CD4-positive, alpha-beta memory T cell (primary cell): ENCODE measurements at places on chromosomes 2 and 18. TPM values are rescaled to one million over a fixed set of nuclear protein-coding genes. Genes with fewer than 3 reads are reported as not detected.
A peak's percentile ranks its signal among the peaks of the same experiment; 100 is the strongest.

GRCh38 chr18:10201659-10202058 is 252.8 kb upstream of the APCDD1 start:
- H3K27ac ChIP-seq = no peak overlapping the region
- no peaks in the 10 kb centered on the region for H3K4me1 ChIP-seq
- H3K27me3 ChIP-seq = no peaks in the 10 kb centered on the region
- no peaks in the 10 kb centered on the region for H3K36me3 ChIP-seq
- DNase-seq = no peak

Gene RAPH1
- total RNA-seq = 2.6 TPM

Gene TMEM169
- 5.1 TPM for total RNA-seq

DNA sequence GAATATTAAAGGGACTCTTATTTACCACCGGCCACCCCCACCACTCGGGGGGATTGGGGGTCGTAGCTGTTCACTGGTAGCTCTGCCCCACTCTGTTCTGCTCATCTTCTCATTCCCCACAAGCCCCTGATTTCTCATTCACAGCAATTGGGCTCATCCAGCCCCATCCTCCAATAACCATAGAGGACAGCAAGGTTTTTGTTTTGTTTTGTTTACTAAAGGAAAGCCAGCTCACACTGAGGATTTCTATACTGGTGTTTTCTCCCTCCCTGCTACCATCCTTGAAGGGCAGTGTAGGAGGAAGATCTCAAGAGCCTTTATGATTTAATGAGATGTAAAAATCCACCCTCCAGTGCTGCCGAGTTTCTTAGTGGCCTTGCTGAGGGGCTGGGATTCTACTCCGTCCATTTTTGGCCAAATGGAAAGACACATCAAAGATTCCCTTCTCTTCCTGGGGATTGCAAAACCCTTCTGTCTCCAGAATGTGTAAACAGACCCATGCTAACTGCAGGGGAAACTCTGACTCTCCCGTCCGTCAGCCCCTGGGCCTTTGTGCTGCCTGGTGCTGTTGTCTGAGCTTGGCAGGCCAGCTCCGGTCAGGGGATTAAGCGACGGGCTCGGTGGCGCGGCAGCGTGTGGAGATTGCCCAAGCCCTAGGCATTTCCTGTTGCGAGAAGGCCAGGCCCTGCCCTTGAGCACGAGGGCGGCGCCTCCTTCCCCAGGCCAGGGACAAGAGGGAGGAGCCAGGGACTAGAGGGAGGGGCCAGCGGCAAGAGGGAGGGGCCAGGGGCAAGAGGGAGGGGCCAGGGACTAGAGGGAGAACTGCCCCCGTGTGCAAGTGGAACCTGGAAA is 165.0 kb downstream of the ANTXR1 start:
- no peaks in the 10 kb centered on the region for H3K27me3 ChIP-seq
- H3K4me1 ChIP-seq = no peaks in the 10 kb centered on the region
- no peak overlapping the region for H3K4me3 ChIP-seq
- DNase-seq = no peak

Gene MATN3
- total RNA-seq = not detected

- DNase-seq = no peak
- H3K27me3 ChIP-seq = no peaks in the 10 kb centered on the region
- H3K27ac ChIP-seq = no peak overlapping the region
- H3K4me3 ChIP-seq = no peak overlapping the region
- no peaks in the 10 kb centered on the region for H3K36me3 ChIP-seq
These were observed 197.9 kb downstream of the LNPK start for GRCh38 chr2:175804122-175804521.

Gene CENPA
- total RNA-seq = 0.32 TPM

DNA sequence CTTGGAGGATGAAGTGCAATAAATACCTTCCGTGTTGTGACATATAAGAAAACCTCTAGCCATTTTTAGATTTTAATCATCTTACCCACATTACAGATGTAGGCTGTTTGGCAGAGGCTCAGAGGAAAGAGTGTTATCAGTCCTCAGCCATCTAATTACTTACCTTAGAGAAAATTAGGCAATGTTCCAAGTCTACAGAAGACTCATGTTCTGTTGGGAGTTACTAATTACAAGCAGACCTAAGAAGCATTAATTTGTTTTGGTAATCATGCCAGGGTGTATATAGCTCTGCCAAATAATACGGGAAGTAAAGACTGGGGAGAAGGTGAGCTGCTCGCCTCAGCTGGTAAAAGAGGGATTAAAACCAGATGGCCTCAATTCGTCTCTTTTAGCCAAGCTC is 125.8 kb upstream of the PGAP1 start:
- peaks cover 28% of the 10 kb centered on the region for H3K36me3 ChIP-seq
- no peaks in the 10 kb centered on the region for H3K27me3 ChIP-seq
- H3K4me3 ChIP-seq = no peak overlapping the region
- no peak for DNase-seq
- no peak overlapping the region for H3K27ac ChIP-seq

Gene RTP5
- not detected for total RNA-seq

GRCh38 chr18:48997985-48998831 is 47.4 kb upstream of the SMAD7 start:
- H3K36me3 ChIP-seq = no peaks in the 10 kb centered on the region
- H3K27me3 ChIP-seq = no peaks in the 10 kb centered on the region
- H3K4me3 ChIP-seq = no peak overlapping the region
- no peak for DNase-seq
- peaks cover 26% of the 10 kb centered on the region for H3K4me1 ChIP-seq
- no peak overlapping the region for H3K27ac ChIP-seq

DNA sequence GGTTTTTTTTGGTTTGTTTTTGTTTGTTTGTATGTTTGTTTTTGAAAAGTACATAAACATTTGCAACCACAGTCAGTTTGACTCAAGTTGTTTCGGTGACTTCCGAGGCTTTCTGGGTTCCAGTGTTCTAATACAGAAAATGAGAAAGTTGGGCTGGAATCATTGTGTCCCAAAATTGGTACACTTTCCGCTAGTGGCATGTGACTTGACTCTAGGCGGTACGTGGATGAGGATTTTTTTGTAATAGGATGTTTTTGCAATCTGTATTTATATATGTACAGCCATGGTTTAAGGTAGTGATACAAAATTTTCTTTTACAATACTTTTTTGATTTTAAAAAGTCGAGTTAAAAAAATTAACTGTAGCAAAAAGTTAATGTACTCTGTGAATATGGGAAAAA is 1.7 kb downstream of the MFF start:
- peaks cover 30% of the 10 kb centered on the region for H3K4me1 ChIP-seq
- no peaks in the 10 kb centered on the region for H3K27me3 ChIP-seq
- DNase-seq = no peak
- no peak overlapping the region for H3K4me3 ChIP-seq
- no peaks in the 10 kb centered on the region for H3K36me3 ChIP-seq

Gene MPP4
- total RNA-seq = not detected

- no peak overlapping the region for H3K27ac ChIP-seq
- no peaks in the 10 kb centered on the region for H3K4me1 ChIP-seq
- DNase-seq = no peak
- H3K4me3 ChIP-seq = no peak overlapping the region
- H3K27me3 ChIP-seq = no peaks in the 10 kb centered on the region
These were observed 56.6 kb downstream of the CLHC1 start for GRCh38 chr2:55175254-55176093.

Gene DNER
- total RNA-seq = not detected

GRCh38 chr2:20076757-20077156 is 25.3 kb upstream of the LAPTM4A start:
- H3K27ac ChIP-seq = no peak overlapping the region
- no peak for DNase-seq
- H3K27me3 ChIP-seq = no peaks in the 10 kb centered on the region
- no peaks in the 10 kb centered on the region for H3K36me3 ChIP-seq
- H3K4me3 ChIP-seq = no peak overlapping the region

GRCh38 chr2:185608799-185609198 is 129.8 kb upstream of the FSIP2 start:
- H3K27me3 ChIP-seq = no peaks in the 10 kb centered on the region
- no peaks in the 10 kb centered on the region for H3K4me1 ChIP-seq
- no peaks in the 10 kb centered on the region for H3K36me3 ChIP-seq
- H3K4me3 ChIP-seq = no peak overlapping the region
- H3K27ac ChIP-seq = no peak overlapping the region

DNA sequence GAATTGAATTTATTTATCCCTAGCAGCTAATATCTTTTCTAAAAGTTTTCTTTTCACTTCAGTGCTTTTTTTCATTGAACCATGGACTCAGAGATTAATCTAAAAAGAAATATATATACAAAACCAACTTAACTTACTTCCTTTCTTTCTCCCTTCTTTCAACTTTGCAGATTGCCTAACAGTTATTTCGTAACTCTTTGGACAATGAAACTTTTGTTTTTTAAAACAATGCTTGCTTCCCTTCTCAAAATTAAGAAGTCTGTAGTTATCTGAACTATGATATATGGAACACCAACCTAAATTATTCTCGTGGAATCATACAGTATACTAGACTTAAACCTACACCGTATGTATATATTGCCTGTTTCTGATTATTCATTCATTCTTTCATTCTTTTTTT is 62.9 kb downstream of the MIB1 start:
- no peaks in the 10 kb centered on the region for H3K27me3 ChIP-seq
- no peak overlapping the region for H3K4me3 ChIP-seq
- H3K4me1 ChIP-seq = no peaks in the 10 kb centered on the region
- H3K27ac ChIP-seq = no peak overlapping the region
- no peak for DNase-seq

Gene NOSTRIN
- not detected for total RNA-seq

DNA sequence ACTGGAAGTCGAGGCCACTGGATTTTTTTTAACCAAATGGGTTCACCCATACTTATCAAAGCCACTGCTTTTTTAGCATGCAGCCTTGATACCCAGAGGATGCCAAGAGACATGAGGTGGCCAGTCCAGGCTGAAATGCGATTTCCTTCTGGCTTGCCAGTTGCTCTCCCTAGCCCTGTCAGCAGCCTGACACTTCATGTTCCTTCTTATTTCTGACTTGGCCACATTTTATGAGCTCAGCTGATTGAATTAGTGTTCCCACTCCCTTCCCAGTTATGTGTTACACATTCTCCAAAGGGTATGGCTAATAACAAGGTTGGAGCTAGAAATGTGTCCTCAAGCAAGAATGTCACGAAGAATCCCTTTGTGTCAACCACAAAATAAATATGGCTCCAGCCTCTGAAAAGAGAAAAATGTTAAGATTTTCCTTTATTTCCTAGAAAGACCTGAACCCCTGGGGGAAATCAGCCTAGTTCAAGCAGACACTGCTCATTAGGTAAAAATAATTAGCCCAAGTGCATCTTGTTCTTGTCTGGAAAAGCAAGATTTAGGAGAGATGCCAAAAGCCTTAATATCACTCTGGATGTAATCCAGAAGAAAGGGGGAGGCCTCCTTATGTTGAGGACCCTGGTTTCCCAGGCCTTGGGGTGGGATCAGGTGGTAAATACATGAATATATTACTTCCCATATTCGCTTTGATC is 121.7 kb upstream of the TACR1 start:
- H3K27ac ChIP-seq = no peak overlapping the region
- DNase-seq = no peak
- H3K27me3 ChIP-seq = no peaks in the 10 kb centered on the region
- H3K4me1 ChIP-seq = no peaks in the 10 kb centered on the region

GRCh38 chr2:600542-601386 is 76.4 kb downstream of the TMEM18 start:
- no peak overlapping the region for H3K4me3 ChIP-seq
- H3K27ac ChIP-seq = no peak overlapping the region
- H3K27me3 ChIP-seq = no peaks in the 10 kb centered on the region
- no peaks in the 10 kb centered on the region for H3K36me3 ChIP-seq
- no peak for DNase-seq

DNA sequence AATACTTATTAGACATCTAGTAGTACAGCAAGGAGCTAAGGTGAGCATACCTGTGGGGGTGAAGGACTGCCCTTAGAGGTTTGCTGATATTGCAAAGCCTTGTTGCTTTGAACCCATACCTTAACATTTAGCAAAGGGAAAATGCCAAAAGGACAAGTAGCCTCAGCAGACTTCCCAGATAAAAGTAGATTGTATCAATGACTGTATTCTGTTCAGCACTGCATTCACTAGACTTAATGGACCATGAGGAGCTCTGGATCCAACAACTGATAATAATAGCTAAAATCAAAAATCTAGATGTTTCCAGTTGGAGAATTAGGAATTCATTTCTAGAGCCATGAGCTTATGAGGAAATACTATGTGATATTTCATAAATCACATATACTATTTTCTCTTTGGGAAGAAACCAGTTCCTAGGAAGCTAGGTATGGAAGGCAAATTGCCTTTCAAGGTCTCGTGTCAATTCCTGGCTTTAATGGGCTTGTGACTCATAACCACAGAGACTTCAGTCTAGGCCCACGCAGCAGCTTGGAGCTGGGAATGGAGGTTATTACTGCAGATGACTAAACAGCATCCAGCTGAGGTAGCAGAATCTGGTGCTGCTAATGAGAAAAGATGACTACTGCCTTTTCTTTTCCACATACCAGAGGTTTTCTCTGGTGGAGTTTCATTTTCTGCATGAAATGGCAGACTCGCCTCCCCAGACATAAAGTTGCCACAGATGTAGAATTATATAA is 191.2 kb upstream of the NABP1 start:
- no peak for DNase-seq
- H3K4me3 ChIP-seq = no peak overlapping the region
- no peak overlapping the region for H3K27ac ChIP-seq
- no peaks in the 10 kb centered on the region for H3K36me3 ChIP-seq
- H3K27me3 ChIP-seq = peaks cover 6% of the 10 kb centered on the region
- no peaks in the 10 kb centered on the region for H3K4me1 ChIP-seq

Gene CHRNG
- not detected for total RNA-seq

DNA sequence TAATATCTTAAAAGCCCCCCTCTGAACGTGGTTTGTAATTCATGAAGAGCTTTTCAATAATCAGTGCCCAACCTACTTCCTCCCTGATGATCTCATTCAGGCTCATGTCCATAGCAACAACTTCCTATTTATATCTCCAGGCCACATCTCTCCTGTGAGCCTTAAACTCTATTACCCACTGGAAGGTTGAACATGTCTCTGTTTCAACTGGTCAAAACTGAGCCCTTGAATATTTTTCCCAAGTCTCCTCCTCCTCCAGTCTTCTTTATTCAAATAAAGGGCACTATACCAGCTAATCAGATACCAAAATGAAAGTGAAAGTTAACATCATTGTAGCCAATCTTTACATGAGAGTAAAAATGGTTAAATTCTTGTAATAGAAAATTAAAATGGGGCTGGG is 63.7 kb upstream of the ITGA4 start:
- DNase-seq = peak; percentile 35
- H3K27me3 ChIP-seq = no peaks in the 10 kb centered on the region
- no peak overlapping the region for H3K4me3 ChIP-seq
- no peak overlapping the region for H3K27ac ChIP-seq

Gene HAAO
- 0.44 TPM for total RNA-seq
